ENCODE measurements at places on chromosomes 2 and 18.

DNA sequence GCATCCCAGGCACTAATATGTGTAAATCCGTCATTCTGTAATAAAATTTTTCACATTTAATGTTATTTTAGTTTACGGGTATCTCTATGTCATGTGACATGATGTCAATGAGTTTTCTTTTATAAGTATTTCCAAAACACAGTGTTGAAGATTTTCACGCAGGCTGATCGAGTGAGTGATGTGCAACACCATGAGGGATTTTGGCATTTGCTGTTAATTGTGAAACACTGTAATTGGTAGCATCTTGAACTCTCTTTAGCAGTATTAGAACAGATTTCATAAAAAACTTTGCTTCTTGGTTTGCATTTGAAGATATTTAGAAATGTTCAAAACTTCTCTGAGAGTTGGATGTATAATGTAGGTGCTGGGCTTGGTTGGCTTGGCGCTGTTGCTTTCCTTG lies 35.5 kb downstream of the KCNE4 start:
- H3K27me3 ChIP-seq: no peaks in the 10 kb centered on the region
- no peak overlapping the region for H3K27ac ChIP-seq
- no peak for DNase-seq
- no peaks in the 10 kb centered on the region for H3K4me1 ChIP-seq

DNA sequence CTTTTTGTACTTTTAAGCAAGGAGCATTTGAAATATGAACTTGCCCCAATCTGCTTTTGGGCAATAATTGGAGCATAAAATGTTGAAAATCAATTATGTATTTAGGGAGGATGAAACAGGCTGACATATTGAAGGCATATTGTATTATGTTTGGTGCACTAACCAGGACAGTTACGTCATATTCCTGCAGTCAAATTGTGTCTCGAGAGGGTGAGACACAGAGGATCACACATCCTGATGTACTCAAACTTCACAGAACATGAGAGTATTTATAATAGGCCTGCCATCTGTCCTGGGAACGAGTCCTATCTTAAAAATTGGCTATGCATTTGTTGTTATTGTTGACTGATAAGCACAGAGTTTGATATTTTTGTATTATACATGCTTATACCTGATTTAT lies 44.7 kb downstream of the TANC1 start:
- H3K4me3 ChIP-seq: no peak overlapping the region
- no peak for DNase-seq
- H3K4me1 ChIP-seq: peaks cover 6% of the 10 kb centered on the region
- H3K27ac ChIP-seq: no peak overlapping the region

DNA sequence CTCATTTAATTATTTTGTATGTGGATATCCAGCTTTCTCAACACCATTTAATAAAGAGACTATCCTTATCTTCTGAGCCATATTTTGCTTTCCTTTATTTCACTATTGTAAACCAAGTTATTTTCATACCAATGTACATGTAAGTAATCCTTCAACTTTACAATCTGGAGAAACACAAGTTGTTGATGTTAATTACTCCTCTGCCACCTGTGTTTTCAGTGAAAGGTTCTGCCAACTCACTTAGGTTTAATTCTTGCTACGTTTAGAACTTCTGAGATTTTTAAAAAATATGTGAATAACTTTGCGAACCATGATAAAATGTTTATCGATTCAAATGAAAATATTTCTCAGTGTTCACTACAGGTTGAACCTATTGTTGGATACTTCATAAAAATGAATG lies 244.4 kb downstream of the CDH7 start:
- no peaks in the 10 kb centered on the region for H3K36me3 ChIP-seq
- H3K4me1 ChIP-seq: no peaks in the 10 kb centered on the region
- H3K27me3 ChIP-seq: no peaks in the 10 kb centered on the region
- H3K27ac ChIP-seq: no peak overlapping the region

- peaks cover 6% of the 10 kb centered on the region for H3K27me3 ChIP-seq
- H3K27ac ChIP-seq: no peak overlapping the region
- no peaks in the 10 kb centered on the region for H3K36me3 ChIP-seq
- H3K4me3 ChIP-seq: no peak overlapping the region
- H3K4me1 ChIP-seq: no peaks in the 10 kb centered on the region
- no peak for DNase-seq
Observed at GRCh38 chr18:24862201-24862816, 401.9 kb downstream of the HRH4 start.

GRCh38 chr2:234976479-234977227 lies 24.8 kb downstream of the SH3BP4 start:
- peaks cover 3% of the 10 kb centered on the region for H3K36me3 ChIP-seq
- H3K27ac ChIP-seq: peak overlapping the region; percentile 90
- H3K27me3 ChIP-seq: no peaks in the 10 kb centered on the region
- H3K4me3 ChIP-seq: peak overlapping the region; percentile 20

GRCh38 chr2:98308532-98308931 lies 37.7 kb upstream of the CNGA3 start:
- H3K4me1 ChIP-seq: no peaks in the 10 kb centered on the region
- no peak for DNase-seq
- peaks cover 24% of the 10 kb centered on the region for H3K27me3 ChIP-seq
- no peak overlapping the region for H3K4me3 ChIP-seq
- no peaks in the 10 kb centered on the region for H3K36me3 ChIP-seq

DNA sequence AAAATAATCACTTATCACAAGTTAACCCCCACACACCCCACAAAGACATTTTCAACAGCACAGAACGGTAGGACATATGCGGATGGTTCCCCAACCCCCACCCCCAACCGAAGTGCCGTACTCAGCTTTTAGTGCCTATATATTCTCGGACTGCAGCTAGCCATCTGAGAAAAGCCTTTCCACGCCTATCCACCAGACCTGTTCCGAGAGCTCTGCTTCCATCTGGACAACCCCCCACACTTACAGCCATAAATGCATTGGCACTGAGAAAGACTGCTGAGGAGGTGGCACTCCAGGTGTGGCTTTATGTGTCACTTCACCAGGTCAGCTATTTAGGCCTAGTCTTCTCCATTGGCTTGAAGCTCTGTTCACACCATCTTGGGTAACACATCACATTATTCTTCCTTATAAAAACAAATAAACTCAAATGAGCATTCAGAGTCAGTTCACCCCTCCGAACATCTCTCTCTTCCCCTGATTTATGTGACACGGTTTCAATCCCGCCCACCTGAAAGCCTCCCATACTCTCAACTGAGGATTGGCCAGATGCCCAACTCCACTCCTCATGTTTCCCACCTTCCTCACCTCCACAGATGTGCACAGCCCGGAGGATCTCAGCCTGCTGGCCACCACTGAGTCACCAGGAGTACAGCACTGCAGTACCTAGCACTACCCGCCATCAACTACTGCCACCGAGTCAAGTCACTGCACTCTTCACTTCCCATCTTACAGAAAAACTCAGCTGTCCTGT lies 127.4 kb downstream of the CACNB4 start:
- DNase-seq: no peak
- no peaks in the 10 kb centered on the region for H3K36me3 ChIP-seq
- H3K27ac ChIP-seq: no peak overlapping the region
- no peaks in the 10 kb centered on the region for H3K4me1 ChIP-seq
- peaks cover 12% of the 10 kb centered on the region for H3K27me3 ChIP-seq
- no peak overlapping the region for H3K4me3 ChIP-seq

- H3K4me3 ChIP-seq: no peak overlapping the region
- H3K36me3 ChIP-seq: no peaks in the 10 kb centered on the region
- DNase-seq: no peak
- H3K4me1 ChIP-seq: no peaks in the 10 kb centered on the region
Observed at GRCh38 chr18:64260810-64261209, 111.9 kb upstream of the LINC00305 start.

DNA sequence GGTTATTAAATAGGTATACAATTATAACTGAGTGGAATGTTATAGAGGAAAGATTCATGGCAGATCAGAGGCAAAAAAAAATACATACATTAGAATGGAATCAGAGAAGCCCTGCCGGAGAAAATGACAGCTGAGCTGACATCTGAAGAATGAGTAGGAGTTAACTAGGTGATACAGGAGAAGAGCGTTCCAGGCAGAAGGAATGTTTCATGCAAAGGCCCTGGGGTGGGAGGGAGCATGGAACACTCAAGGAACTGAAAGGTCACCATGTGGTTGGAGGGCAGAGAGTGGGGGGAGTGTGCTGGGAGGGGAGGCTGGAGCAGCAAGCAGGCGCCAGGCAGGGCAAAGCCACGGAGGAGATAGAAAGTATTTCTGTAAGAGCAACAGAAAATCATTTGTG lies 31.6 kb upstream of the CDK5R2 start:
- no peak overlapping the region for H3K27ac ChIP-seq
- no peaks in the 10 kb centered on the region for H3K4me1 ChIP-seq
- H3K4me3 ChIP-seq: no peak overlapping the region

GRCh38 chr18:48678237-48679115 lies 139.6 kb downstream of the CTIF start:
- no peaks in the 10 kb centered on the region for H3K27me3 ChIP-seq
- no peaks in the 10 kb centered on the region for H3K4me1 ChIP-seq
- no peak for DNase-seq
- no peak overlapping the region for H3K4me3 ChIP-seq
- no peak overlapping the region for H3K27ac ChIP-seq
- no peaks in the 10 kb centered on the region for H3K36me3 ChIP-seq

GRCh38 chr2:69386789-69387734 lies at the start of gene GFPT1:
GFPT1 (minus strand) TSS chr2:69387227; CDS start chr2:69387071, 156 bp downstream.
- H3K4me3 ChIP-seq: peak within 1 kb of the TSS; percentile 53
- peak within 1 kb of the TSS; percentile 94 for H3K27ac ChIP-seq
- no peaks in the 10 kb centered on the region for H3K27me3 ChIP-seq
- H3K4me1 ChIP-seq: peaks cover 10% of the 10 kb centered on the region
- no peaks in the 10 kb centered on the region for H3K36me3 ChIP-seq

GRCh38 chr2:238654479-238655197 lies 193.2 kb upstream of the TWIST2 start:
- H3K27ac ChIP-seq: no peak overlapping the region
- no peaks in the 10 kb centered on the region for H3K36me3 ChIP-seq
- DNase-seq: no peak
- no peaks in the 10 kb centered on the region for H3K27me3 ChIP-seq
- no peak overlapping the region for H3K4me3 ChIP-seq

DNA sequence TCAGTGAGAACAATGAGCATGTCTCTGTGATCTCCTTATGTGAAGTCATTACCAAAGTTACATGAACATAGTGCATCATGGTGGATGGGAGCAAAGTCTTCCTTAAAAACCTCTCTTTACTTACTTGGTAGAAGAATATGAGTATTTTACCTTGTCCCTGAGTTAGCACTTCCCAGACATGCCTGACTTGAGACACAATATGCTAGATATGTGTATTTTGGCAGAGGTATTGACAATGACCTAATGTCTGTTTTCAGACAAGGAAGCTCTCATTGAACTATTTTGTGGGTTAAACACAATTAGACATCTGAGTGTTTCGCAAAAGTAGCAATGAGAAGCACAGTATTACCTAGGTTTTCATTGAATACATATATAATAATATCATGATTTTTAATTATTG lies 99.1 kb upstream of the MC4R start:
- no peaks in the 10 kb centered on the region for H3K36me3 ChIP-seq
- H3K4me1 ChIP-seq: no peaks in the 10 kb centered on the region
- H3K4me3 ChIP-seq: no peak overlapping the region
- H3K27me3 ChIP-seq: no peaks in the 10 kb centered on the region
- no peak overlapping the region for H3K27ac ChIP-seq

DNA sequence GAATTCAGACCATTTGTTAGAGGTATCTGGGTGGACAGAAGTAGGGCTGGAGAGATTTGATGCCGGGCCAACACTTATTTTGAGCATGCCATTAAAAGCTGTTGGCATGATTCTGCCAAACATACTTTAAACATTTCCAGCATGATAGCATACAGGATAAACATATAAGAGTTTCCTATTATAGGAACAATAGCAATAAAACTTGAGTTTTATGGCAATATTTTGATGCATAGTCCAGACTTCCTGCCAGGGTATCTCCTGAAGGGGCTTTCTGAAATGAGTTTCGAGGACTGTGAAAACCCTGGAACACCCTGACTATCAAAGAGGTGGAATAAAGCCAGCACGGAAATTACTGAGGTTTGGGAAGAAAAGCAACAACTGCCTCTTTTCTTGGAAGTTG lies 1398.0 kb upstream of the NXPH2 start:
- no peaks in the 10 kb centered on the region for H3K27me3 ChIP-seq
- no peak for DNase-seq
- no peaks in the 10 kb centered on the region for H3K36me3 ChIP-seq
- H3K4me1 ChIP-seq: no peaks in the 10 kb centered on the region
- H3K27ac ChIP-seq: no peak overlapping the region

- no peaks in the 10 kb centered on the region for H3K36me3 ChIP-seq
- DNase-seq: no peak
- no peaks in the 10 kb centered on the region for H3K27me3 ChIP-seq
- H3K4me1 ChIP-seq: no peaks in the 10 kb centered on the region
- H3K27ac ChIP-seq: no peak overlapping the region
- H3K4me3 ChIP-seq: no peak overlapping the region
Observed at GRCh38 chr2:1806254-1806653, 61.9 kb upstream of the PXDN start.

- no peak overlapping the region for H3K27ac ChIP-seq
- no peaks in the 10 kb centered on the region for H3K4me1 ChIP-seq
- DNase-seq: no peak
- H3K36me3 ChIP-seq: no peaks in the 10 kb centered on the region
- no peak overlapping the region for H3K4me3 ChIP-seq
Observed at GRCh38 chr2:144890828-144891227, 370.9 kb upstream of the ZEB2 start.

DNA sequence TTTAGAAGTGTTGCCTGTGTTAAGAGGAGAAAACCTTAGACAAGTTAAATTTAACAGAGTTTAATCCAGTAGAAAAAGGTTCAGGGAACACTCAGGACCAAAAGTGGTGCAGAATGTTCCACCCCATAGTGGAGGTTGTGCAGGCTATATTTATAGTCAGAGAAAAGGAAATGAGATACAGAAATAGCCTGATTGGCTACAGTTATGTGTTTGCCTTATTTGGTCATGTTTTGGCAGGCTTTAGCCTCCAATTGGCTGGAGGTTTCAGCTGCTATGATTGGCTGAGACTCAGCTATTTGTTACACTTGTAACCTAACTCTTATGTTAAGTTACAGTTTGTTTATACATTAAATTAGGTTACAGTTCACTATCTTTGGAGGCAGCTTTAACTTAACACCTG lies 4.2 kb downstream of the STAMBP start:
- no peak overlapping the region for H3K4me3 ChIP-seq
- no peak for DNase-seq
- peaks cover 14% of the 10 kb centered on the region for H3K4me1 ChIP-seq
- peaks cover 7% of the 10 kb centered on the region for H3K36me3 ChIP-seq
- H3K27me3 ChIP-seq: no peaks in the 10 kb centered on the region

- no peak overlapping the region for H3K4me3 ChIP-seq
- no peaks in the 10 kb centered on the region for H3K4me1 ChIP-seq
- H3K27ac ChIP-seq: no peak overlapping the region
- no peak for DNase-seq
- no peaks in the 10 kb centered on the region for H3K36me3 ChIP-seq
- no peaks in the 10 kb centered on the region for H3K27me3 ChIP-seq
Observed at GRCh38 chr2:102194609-102195268, 7.9 kb downstream of the IL1RL2 start.

GRCh38 chr2:11998218-11998617 lies 251.8 kb downstream of the LPIN1 start:
- no peaks in the 10 kb centered on the region for H3K36me3 ChIP-seq
- H3K27ac ChIP-seq: no peak overlapping the region
- no peak overlapping the region for H3K4me3 ChIP-seq
- no peaks in the 10 kb centered on the region for H3K27me3 ChIP-seq
- H3K4me1 ChIP-seq: no peaks in the 10 kb centered on the region

GRCh38 chr2:25494616-25495015 lies 152.9 kb upstream of the DNMT3A start:
- H3K4me3 ChIP-seq: no peak overlapping the region
- H3K27ac ChIP-seq: no peak overlapping the region
- H3K27me3 ChIP-seq: no peaks in the 10 kb centered on the region
- no peaks in the 10 kb centered on the region for H3K4me1 ChIP-seq
- H3K36me3 ChIP-seq: no peaks in the 10 kb centered on the region

GRCh38 chr2:167310442-167310841 lies 422.2 kb downstream of the XIRP2 start:
- H3K27me3 ChIP-seq: no peaks in the 10 kb centered on the region
- no peak overlapping the region for H3K27ac ChIP-seq
- no peaks in the 10 kb centered on the region for H3K4me1 ChIP-seq
- no peak for DNase-seq
- H3K36me3 ChIP-seq: no peaks in the 10 kb centered on the region
